Type B pancreatic cell (in vitro differentiated cells): ENCODE measurements at places on chromosomes 16 and 17. TPM values are rescaled to one million over a fixed set of nuclear protein-coding genes. Genes with fewer than 3 reads are reported as not detected.

- DNase-seq: no peak
Observed at GRCh38 chr16:75983741-75984381, 257.6 kb upstream of the CPHXL start.

DNA sequence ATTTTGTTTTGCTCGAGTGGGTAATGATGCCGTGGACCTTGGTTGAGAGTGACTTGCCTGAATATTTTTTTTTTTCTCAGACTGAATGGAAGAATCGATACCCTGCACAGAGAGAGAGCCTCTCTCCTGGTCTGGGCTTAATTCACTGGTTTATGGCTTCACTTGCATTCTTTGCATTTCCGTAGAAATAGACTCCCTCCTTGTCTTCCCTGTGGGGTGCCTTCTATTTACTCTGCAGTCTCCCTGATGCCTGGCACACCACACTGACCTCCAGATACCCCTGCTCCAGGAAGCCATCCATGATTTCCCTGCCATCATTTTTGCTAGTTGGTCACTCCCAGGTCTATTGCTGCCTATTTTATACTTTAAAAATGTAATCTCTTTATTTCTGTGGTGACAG lies 238.0 kb downstream of the SNX29 start:
- no peak for DNase-seq

Gene LRRC75A
- total RNA-seq: 2.9 and 4.5 TPM in 2 replicates

DNA sequence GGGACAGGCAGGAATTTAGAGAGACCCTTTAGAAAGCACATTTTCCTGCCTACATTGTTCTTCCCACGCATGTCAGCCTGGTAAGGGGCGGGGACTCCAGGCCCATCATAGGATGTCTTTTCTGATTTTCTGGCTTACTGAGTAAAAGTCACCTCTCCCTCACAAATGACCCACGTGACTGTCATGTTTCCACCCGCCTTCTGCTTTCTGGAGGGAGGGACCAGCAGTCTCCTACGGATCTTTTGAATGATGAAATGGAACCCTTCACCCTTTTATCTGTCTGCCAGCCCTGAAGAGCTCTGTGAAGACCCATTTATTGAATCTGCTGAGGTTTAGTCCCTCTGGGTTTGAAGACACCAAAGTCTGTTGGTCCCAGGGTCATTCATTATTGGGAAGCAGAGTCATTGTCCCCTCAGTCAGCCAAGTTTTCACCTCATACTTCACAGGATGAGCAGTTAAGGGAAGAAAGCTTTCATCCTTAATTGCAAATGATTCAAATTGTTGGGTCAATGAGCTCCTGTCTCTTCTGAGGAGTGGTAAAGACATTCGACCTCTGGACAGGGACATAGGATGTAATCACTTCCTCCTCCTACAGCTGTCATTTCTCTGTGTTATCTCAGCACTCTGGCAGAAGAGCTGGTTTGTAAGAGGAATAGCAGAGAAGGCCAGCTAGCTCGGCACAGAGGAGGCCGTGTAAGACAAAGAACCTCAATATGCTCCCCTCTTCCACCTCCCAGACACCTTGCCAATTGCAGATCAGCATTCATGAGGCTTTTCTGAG lies 446.1 kb downstream of the HS3ST3B1 start:
- DNase-seq: no peak

Gene RNF135
- 8.8 and 10.8 TPM in 2 replicates for total RNA-seq

Gene ABCA6
- total RNA-seq: 0.36 and 0.48 TPM in 2 replicates
